ENCODE measurements at places on chromosomes 1 and 21. TPM values are rescaled to one million over a fixed set of nuclear protein-coding genes. Genes with fewer than 3 reads are reported as not detected.
A peak's percentile ranks its signal among the peaks of the same experiment; 100 is the strongest.

- DNase-seq: no peak
Observed at GRCh38 chr21:33401630-33401992, 1.6 kb upstream of the IFNGR2 start.

DNA sequence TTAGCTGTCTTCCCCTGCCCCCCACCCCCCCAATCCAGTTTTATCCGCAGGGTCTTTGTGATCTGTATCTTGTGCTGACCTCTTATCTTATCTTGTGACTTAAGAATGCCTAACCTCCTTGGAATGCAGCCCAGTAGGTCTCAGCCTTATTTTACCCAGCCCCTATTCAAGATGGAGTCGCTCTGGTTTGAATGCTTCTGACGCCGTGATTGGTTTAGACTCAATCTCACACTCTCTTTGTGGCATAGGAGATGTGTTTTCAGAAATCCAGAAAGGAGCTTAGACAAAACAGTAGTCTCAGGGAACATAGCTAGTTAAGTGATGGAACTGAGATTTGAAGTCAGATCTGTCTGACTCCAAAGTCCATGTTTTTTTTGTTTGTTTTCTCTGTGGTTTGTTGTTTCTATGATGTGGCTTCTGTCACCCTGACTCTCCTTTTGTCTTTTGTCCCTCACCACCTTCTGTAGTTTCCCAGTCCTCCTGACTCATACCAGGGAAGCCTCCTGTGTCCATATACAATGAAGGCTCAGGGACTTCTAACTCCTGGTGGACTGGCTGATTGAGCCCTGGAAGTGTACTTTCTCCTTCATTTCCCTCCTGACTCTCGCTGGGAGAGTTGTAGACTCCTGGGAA is 18.1 kb upstream of the USP24 start:
- no peak for DNase-seq

- DNase-seq: no peak
Observed at GRCh38 chr1:117671781-117672501, 66.1 kb downstream of the TENT5C start.

GRCh38 chr21:18477043-18477442 is 73.5 kb upstream of the TMPRSS15 start:
- DNase-seq: no peak

- no peak for DNase-seq
Observed at GRCh38 chr1:150813028-150813707, 5.1 kb upstream of the CTSK start.

- DNase-seq: no peak
Observed at GRCh38 chr1:98078596-98078995, 157.8 kb upstream of the DPYD start.

DNA sequence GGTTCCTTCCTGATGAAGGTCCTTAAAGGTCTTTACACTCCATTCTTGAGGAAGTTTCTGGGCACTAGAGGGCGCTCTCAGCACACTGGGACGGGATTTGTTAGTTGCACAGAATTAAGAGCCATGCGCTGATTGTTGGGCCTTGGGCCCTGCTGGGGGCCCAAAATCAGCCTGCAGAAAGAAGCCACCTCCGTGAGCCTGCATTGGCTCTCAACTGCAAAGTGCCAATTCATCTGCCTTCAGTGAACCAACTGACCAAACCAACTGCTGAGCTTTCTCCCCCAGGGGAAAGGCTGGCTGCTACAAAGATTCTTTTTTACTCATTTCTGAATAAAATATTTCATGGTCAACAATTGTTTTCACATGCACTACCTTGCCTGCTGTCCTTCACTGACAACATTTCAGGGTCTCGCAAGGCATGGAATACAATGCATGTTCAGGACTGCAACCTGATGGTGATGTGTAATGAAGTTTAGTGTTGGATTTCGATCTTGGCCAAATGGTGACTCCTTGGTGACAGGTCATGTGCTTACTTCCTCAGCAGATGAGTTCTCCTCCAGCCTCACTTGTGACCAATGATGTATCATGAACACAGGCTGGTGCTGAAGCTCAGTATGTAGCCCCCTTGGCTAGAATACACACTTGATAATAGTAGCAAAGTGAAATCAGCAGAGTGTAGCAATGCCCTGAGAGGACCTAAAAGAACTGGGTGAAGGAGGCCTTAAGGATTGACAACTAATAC is 45.7 kb upstream of the PRDX6 start:
- peak; percentile 88 for DNase-seq

DNA sequence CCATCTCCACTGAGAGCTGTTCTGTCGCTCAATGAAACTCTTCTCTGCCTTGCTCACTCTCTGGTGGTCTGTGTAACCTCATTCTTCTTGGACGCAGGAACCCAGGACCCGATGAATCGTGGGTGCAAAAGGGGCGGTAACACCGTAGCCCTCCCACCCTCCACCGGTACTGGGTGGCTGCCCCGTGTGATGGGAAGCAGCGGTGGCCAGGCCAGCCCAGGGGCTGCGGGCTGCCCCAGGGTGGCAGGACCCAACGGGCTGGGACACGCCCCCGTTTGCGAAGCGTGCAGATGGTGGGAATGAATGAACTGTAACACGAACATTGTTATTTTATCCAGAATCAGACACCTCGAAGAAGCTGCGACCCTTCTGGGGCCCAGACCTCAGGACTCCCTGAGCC is 92.3 kb upstream of the BACE2 start:
- DNase-seq: no peak

- DNase-seq: no peak
Observed at GRCh38 chr1:10682108-10682445, 114.4 kb downstream of the CASZ1 start.

- no peak for DNase-seq
Observed at GRCh38 chr1:66355756-66356155, 178.2 kb upstream of the SGIP1 start.

DNA sequence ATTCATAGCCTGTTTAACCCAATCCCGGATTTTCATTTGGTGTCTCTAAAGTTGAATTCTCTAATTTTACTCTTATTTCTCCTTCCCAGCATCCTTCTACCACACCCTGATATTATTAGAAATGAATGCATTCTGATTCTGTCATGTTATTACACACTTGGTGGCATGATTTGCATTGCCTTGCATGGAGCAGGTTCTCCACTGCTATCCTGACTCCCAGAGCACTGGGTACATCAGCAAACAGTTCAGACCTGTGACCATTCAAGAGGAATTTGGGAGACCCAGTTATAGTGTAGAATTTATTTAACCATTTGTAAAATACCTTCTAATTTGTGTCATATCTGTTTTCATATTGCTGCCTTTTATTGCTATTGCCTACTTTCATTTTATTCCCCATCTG is 2.6 kb downstream of the LRRC8B start:
- no peak for DNase-seq

GRCh38 chr1:184971522-184972265 is 2.6 kb downstream of the NIBAN1 start:
- no peak for DNase-seq

- no peak for DNase-seq
Observed at GRCh38 chr1:239386453-239387303, at the start of gene CHRM3. Gene CHRM3 (plus strand): TSS chr1:239386568. CDS start chr1:239907452, 520,884 bp downstream.

DNA sequence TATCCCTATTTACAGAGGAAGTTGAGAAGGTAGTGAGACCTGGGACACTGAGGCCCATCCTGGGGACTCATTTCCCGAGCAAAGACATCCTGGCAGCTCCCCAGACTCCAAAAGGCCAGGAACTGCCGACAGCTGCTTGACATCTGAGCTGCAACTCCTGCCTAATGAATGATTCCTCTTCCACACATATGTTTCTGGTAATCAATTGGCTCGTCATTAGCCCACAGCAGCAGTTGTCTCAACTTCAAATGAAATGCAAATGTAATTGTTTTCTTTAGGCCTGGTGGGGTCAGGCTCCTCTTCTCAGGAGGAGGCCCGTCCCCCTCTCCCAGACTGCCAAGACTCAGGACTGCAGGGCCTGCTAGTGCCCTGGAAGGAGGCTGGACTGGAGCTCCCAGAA is 61.8 kb upstream of the DISP3 start:
- no peak for DNase-seq

DNA sequence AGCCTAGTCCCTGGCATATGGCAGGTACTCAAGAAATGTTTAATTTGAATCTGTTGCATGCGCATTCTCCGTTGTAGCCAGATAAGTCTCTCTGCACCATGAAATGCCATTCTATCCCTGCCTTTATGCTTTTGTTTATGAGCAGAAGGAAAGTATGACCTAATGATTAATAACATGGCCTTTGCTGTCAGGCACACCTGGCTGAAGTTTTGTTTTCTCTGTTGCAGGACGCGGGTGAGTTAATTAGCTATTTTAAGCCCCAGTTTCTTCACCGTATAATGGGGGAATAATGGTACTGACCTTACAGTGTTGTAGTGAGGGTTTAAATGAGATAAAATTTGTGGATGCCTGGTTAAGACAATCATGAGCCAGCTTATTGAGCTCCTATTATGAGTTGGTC is 87.7 kb downstream of the ST6GALNAC3 start:
- no peak for DNase-seq

GRCh38 chr1:918353-918752 is 5.4 kb upstream of the SAMD11 start:
- no peak for DNase-seq

DNA sequence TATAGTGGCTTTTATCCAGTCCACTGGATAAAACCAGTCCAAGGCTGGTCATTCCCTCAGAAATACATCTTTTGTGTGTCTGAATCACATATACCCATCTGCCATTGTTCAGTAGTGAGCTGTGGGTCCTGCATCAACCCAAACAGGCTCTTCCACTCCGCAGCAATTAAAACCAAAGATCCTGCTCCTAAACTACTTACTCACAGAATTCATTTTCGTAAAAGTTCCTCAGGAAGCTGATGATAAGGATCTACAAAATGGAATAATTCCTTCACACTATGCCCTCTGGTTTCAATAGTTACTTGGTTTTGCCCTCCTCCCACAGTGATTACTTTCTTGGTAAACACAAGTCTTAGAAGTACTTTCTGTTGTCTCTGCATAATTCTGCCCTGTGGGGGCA is 5.1 kb upstream of the MFSD2A start:
- no peak for DNase-seq

- DNase-seq: no peak
Observed at GRCh38 chr21:42677339-42678321, 24.2 kb downstream of the PDE9A start.

- no peak for DNase-seq
Observed at GRCh38 chr1:27007909-27008582, 4.6 kb downstream of the TENT5B start.

DNA sequence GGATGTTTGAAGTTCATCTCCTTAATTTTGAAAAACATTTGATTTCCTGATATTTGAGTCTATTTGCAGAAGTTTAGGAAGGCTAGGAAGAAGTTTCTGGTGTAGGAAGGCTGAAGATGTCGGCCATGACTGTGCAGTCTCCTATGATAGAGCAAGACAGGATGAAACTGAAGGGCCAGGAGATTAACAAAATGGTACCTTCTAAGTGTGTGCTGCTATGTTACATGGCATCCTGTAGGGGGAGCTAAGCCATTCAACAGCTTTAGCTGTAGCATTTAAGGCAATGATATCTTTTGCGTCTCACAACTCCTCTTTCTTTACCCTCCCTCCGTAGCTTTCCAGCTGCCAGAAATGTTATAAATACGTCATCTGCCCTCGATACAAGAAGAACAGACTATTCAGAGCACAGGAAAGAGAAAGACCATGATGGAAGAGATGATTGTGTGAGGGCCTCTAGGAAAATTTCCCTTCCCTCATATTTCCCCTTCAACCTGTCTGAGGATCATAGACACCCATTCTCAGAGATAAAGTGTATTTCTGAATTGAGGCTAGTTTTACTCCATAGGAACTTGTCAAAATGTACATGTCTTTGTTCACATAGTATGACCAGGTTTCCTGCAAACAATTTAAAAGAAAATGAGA is 61.1 kb downstream of the XCL1 start:
- no peak for DNase-seq

GRCh38 chr1:189350983-189351616 is 1126.6 kb downstream of the BRINP3 start:
- DNase-seq: no peak

DNA sequence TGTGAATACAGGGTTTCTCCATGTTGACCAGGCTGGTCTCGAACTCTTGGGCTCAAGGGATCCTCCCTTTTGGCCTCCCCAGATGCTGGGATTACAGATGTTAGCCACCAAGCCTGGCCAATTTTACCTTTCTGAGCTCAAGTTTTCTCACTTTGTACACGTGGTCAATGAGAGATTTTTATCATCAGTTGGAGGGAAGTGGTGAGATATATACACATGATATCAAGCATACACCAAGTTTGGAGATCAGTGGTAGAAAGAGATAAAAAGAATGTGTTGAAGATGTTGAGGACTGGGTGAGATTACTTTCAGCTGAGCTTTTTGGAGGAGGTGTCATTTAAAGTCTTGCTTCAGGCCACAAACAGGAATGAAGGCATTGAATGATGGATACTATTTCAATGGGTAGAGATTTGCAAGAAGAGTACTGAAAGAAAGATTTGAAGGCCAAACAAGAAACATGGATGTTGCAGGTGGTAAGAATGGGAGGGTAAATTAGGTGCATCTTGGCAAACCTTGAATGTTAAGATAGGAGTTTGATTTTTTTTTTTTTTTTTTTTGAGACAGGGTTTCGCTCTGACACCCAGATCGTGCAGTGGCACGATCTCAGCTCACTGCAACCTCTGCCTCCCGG is 3.0 kb upstream of the SESN2 start:
- DNase-seq: peak; percentile 75

DNA sequence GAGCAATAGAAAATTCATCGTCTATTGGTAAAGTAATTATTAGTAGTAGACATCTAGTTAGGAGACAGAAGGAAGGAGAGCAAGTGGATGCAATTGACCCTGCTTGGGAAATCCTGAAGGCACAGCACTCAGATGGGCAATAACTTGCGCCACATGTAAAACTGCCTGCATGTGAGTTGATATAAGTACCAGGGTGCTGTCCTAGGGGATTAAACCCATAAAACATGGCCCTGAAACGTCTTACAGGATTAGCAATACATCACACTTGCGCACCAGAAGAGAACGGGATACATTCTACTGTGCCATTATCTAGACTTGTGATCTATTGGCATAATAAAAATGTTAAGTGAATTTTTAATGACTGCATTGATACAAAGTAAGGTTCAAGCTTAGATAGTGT is 277.5 kb upstream of the LYPLAL1 start:
- DNase-seq: no peak

Gene CAPN2
- 114 TPM for total RNA-seq

Gene PRELP
- total RNA-seq: not detected

Gene NPHS2
- not detected for total RNA-seq

Gene F3
- not detected for total RNA-seq

Gene TRNP1
- 0.20 TPM for total RNA-seq

Gene F11R
- 16.2 TPM for total RNA-seq
